ENCODE measurements at places on chromosomes 4 and X.

- no peak for DNase-seq
Measured at GRCh38 chr4:165635381-165635780, 237.7 kb upstream of the TLL1 start.

DNA sequence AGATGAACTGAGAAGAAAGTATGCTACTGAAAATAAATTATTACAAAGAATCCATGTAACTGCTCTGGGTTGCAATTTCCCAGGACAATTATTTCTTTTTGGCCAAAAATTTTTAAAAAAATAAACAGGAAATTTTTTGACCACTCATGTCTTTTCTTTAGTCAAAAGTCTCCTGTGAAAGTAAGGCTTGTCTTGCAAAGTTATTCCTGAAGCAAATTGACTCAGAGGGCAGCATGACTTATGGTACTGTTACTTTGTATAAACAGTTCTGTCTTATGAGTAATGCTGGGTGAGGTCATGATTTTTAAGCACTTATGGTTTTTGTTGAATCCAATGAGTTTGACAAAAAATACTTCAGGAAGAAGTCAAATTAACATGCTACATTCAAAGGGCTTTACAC, 292.8 kb upstream of the ARSJ start:
- DNase-seq: no peak

DNA sequence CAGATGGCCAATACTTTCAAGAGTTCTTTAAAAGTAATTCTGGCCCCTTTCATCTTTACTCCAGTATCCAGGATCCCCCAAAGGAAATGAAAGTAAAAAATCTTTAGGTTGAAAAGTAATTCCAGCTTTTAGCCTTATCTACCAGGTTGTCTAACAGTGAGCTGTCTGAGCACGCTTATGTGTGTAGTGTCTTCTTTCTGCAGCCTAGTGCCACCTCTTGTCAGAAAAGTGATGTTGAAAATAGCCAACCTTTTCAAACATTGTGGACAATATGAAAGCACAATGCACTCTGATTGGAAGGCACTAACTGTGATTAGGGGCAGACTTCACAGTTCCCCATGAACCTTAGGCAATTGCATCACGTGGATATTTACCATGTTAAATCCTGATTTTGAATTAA, 92.1 kb downstream of the RELL1 start:
- DNase-seq: no peak

DNA sequence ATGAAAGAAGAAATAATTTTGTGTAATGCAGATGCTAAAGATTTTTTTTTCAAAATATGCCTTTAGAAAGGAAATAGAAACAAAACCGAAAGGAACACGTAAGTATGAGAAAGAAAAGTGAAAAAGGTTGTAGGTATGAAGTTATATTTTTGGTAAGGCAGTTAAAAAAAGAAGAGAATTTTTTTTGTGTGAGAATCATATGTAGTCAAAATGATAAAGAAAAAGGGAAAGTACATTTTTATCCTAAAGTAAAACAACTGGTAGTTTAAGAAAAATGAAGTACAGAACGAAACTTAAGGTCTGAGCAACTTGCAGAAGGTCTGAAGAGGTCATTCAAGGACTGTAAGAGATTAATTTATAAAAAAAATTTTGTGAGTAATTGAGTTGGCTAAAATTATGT, 164.0 kb upstream of the TRAM1L1 start:
- no peak for DNase-seq

DNA sequence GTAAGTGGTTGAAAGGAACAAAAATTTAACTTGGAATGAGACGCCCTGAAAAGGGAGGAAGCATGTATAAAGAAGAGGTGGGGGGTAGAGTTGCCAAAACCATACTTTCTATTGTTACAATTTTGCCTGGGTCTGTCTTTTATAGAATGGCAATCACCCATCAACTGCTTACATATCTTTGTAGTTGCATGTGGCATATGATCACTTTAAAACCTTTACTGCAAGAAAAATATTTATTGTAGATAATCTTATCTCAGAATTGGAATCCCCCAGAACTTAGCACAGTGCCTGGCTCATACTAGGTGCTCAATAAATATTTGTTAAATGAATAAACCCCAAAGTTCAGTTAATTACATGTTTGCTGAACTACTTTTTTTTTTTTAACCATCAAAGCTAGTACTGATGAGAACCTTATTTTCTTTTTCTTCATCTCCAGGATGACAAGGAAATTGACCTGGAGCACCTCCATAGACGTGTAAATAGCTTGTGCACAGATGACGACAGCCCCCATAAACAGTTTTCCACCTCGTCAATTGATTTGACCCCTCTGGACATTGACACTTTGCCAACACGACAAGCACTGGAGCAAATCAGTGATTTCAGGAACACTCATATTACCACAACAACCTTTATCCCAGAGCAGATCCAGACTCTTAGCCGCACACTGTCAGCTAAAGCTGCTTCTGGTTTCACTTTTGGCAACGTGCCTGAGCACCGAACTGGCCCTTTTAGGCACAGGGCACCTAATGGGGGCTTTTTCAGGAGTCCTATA, 56.7 kb upstream of the ATOH1 start:
- DNase-seq: no peak

- no peak for DNase-seq
Measured at GRCh38 chr4:181529537-181529936, 713.7 kb upstream of the TENM3 start.

- DNase-seq: no peak
Measured at GRCh38 chrX:34956916-34957315, 14.3 kb downstream of the FAM47B start.

DNA sequence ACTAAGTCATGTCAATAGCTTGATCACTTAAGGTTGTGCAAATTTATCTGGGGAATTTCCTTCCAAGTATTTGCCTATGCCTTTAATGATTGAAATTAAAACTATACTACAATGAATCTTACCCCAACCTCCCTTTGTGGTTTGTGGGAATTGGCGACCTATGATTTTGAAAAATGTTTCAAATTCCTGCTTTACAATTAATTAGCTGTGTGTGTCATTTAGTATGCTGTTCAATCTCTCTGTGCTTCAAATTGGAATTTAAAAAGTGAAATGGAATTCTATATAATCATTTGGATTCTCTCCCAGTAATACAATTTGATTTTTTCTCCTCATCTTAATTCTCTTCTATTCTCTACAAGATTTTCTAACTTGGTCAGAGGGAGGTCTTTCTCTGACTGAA, 2319.5 kb downstream of the ARAP2 start:
- no peak for DNase-seq

GRCh38 chr4:78971326-78971725, 32.1 kb upstream of the PAQR3 start:
- no peak for DNase-seq

- no peak for DNase-seq
Measured at GRCh38 chr4:78936989-78937388, 2.2 kb downstream of the PAQR3 start.
